ENCODE measurements at places on chromosomes 12 and 14.

- DNase-seq = no peak
These were observed 13.3 kb upstream of the TCP11L2 start for GRCh38 chr12:106289196-106289681.

GRCh38 chr14:61403411-61403810 lies 82.0 kb downstream of the PRKCH start:
- DNase-seq = no peak

DNA sequence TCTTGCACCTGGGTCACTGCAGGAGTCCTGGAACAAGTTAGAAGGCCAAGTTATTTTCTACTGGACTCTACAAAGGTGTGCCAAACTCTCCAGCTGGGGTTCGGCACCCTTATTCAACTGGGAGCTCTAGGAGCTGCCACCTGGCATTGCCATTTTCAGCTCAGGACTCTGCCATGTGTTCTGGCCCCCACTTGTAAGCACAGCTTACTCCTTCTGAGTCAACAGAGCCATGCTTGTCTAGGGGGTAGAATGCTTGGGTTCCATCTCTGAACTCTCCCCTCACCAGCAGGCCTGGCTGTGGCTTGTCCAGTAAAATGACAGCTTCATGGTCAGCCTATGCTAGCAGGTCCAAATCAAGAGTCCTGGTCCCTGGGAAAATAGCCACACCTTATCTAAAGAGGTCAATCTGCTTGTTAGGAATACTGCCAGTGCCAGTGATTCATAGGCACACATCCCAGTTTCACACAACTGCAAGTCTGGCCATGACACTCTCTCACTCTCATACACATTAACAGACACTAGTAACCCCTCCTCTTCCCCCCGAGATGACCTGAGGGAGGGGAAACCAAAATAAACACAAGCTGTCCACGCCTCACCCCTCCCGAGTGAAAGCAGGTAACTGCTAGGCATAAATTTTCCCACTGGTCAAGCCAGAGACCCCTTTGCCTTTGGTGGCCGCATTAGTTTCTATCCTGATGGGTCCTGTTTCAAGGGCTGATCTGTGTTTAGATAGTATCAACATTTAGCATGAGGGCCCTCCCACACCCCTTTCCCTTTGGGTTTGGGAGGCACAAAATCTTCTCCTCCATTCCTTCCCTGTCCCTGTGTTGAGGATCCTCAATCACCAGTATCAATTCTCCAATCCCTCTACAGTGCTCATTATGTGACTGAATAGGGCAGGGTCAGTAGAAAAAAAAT lies 182.3 kb upstream of the GZMB start:
- DNase-seq = no peak

- no peak for DNase-seq
These were observed 331.5 kb upstream of the NOVA1 start for GRCh38 chr14:26929361-26929760.

GRCh38 chr12:67638694-67639093 lies 9.9 kb upstream of the DYRK2 start:
- DNase-seq = no peak

DNA sequence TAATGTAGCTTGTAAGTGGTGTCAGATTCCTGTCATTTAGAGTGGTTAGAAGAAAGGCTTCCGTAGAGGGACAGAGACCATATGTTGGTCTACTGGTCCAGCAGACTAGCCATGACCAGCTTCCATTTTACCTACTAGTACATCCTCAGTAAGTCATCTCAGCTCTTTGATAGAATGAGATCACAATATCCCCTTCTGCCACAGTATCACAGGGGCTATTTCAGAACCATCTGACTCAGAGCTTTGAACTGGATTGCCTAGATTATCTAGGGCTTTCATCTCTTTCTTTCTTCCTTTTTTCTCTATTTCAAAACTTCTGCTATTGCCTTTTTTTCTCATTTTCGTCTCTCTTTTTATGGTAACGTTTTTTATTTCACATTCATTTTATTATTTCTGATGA lies 4.7 kb downstream of the ZDHHC17 start:
- no peak for DNase-seq

GRCh38 chr14:51865953-51866747 lies 5.7 kb downstream of the GNG2 start:
- DNase-seq = no peak

DNA sequence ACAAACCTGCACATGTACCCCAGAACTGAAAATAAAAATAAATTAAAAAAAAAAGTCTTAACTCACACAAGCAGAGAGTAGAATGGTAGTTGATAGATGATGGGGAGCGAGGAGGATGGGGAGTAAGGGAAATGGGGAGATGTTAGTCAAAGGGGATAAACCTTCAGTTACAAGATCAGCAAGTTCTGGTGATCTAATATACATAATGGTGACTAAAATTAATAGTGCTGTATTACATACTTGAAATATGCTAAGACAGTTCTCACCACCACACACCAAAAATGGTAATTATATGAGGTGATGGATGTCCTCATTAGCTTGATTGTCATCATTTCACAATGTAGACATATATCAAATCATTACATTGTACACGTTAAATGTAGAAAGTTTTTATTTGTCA lies 3.2 kb upstream of the C12orf42 start:
- no peak for DNase-seq

GRCh38 chr14:59482541-59483331 lies 1.5 kb downstream of the L3HYPDH start:
- no peak for DNase-seq

DNA sequence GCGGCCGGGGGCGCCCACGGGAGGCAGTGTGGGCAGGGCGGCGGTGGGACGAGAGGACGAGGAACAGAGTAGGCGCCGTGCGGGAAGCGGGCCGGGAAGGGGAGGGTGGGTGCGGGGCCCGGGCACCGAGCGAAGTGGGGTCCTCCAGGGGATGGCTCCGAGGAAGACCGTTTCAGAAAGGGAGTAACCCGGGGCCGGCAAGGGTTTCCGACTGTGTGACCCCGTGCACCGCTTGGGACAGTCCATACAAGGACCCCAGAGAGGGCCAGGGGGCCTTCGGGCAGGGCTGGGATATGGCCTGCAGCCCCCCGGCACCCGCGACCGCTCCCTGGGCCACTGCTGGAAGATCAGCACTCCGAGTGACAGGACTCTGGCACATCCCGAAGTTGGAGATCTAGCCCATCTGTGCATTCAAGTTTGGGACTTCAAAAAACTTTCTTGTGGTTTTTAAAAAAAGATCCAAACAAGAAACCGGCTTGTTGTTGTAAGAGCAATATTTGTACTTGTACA lies 448 bp downstream of the TSPAN9 start:
- no peak for DNase-seq

- no peak for DNase-seq
These were observed 665.2 kb upstream of the FLRT2 start for GRCh38 chr14:84864548-84865271.

DNA sequence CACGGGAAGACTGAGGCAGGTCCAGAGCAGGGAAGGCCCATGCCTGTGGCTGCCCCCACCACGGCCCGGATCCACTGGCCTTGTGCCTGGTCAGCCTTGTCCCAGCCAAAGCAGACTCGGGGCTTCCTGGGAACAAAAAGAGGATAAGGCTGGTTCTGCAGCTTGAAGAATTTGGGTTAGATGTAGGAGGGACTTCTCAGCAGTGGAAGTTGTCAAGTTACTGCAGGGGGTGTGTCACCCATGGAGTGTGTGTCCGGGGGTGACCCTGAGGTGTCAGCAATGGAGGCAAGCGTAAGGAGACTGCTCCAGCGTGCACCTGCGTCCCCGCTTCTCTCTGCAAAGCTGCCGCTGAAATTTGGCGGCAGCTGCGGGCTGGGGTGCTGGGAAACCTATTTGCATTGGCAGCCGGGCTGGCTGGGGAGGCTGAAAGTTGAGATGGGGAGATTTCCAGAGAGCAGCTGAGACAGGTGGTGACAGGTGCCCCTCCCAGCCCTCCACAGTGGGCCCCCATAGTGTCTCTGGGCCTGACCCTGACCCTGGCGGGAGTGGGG lies 12.5 kb upstream of the TNFAIP2 start:
- DNase-seq = peak; percentile 39

- DNase-seq = no peak
These were observed 953 bp downstream of the MAPK1IP1L start for GRCh38 chr14:55052269-55052930.

GRCh38 chr12:94555687-94556086 lies 94.7 kb downstream of the TMCC3 start:
- no peak for DNase-seq

- no peak for DNase-seq
These were observed 133.0 kb downstream of the LMNTD1 start for GRCh38 chr12:25420116-25420515.

DNA sequence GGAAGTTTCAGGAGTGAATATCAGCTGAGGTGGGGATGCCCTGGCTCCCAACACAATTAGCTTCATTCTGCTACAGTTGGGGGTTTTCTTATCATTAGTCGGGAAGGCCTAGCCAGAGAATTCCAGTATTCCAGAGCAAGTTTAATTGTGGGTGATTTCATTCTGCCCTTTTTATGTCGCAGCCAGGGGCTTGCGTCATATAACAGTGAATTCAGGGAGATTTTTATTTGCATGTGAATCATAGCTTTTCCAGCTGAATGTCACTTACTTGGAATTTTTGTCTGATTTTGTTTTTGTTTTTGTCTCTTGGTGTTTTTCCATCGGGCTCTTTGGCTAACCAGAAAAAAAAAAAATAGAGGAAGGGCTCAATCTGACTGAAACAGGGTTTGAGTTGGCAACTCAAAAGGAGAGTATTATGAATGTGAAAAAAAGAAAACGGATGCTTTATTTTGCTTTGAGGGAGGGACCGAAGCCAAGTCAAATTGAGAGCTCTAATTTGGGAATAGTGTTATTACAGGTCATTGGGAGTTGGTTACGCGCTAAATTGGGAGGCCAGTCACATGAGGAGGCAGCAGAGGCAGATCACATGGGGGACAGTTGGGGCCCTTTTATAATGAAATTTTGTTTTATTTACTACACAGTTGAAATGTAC lies 119.4 kb downstream of the SAMD4A start:
- no peak for DNase-seq

DNA sequence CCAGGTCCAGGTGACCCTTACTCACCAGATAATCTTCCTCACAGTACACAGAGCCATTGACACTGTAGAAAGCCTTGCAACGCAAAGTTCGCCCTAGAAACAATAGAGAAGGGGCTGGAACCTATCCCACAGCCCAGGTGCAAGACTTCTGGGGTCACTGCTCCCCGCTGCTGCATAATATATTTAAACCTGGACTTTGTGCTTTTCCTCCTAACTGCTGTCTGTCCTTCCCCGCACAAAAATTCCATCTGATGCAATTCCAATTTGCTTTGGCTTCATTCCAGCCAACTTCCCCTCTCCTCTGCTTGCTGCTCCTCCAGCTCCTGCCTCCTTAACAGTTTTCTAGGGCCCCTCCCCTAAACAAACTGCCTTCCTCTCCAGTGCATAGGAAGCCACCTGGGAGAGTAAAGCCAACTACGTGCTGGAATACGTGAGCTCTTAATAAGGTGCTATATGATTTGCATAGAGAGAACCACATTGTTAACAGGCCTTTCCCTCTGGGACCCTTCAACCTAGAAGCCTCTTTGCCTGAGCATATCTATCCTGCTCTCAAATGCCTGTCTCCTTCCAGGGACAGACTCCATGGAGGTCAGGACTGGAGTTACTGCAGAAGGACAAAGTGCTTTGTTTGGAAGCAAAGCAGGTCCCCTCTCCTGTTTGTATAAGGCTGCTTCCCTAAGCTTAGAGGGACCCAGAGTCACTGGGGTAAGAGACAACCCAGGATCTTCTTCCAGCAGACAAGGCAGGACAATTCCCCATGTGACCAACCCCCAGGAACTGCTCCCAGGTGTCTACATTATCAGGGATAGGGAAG lies 5.5 kb downstream of the AJUBA start:
- DNase-seq = no peak

GRCh38 chr14:54424479-54424901 lies 16.7 kb downstream of the CNIH1 start:
- peak; percentile 28 for DNase-seq

GRCh38 chr14:91373591-91374254 lies 43.9 kb downstream of the CCDC88C start:
- DNase-seq = peak; percentile 31

GRCh38 chr14:72625689-72626088 lies 268.2 kb downstream of the DPF3 start:
- no peak for DNase-seq

DNA sequence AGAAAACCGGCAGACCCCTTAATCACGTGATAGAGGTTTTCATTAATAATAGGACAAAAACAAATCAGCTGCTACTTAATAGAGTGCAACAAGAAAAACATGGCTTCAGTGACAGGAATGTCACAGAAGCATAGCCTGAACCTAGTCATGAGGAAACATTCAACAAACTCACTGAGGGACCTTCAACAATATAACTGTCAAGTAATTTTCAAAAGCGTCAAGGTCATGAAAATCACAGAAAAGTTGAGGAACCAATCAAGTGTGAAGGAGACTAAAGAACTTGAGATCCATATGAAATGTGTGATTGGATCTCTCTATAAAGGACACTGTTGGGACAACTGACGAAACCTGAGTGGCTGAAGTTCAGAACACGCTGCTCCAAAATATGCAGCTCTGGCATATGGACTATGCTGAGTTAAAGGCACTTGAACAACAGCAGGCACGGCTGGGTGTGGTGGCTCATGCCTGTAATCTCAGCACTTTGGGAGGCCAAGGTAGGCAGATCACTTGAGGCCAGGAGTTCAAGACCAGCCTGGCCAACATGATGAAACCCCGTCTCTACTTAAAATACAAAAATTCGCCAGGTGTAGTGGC lies 16.3 kb downstream of the NDUFA12 start:
- DNase-seq = no peak

DNA sequence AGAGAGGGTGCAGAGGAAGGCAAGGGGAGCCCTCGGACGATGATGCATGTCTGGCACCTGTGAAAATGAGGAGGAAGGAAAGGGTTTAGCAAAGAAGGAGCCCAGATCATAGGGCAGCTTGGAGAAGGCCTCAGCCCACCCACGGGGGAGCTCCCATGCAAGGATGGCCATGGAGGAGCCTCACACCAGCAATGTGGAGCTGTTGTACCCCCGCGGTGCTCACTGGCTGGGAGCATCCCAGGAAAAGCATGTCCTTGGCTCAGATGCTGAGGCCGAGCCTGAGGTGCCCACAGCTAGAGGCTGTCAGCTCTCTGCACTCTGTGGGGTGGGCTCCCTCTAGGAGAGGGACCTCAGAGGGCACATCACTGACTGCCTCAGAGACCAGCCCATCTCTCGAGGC lies 622.6 kb downstream of the AACS start:
- no peak for DNase-seq

DNA sequence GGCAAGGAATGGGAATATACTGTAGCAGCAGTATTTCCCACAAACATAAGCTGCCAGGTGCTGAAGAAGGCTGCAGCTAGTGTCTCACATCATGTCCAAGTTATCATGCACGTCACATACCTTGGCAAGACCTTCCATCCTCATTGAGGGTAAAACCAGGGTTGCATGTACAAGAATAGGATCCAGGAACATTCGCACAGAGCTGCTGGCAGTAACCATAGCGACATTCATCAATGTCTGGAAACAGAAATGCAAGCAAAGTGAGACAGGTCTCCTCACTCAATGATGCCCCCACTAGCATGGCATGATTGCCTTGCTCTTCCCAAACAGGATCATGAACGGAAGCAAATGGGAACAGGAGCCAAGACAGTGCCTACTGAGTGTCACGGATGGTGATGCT lies 23.8 kb upstream of the TC2N start:
- DNase-seq = no peak
